ENCODE measurements at places on chromosomes 7 and 10.

DNA sequence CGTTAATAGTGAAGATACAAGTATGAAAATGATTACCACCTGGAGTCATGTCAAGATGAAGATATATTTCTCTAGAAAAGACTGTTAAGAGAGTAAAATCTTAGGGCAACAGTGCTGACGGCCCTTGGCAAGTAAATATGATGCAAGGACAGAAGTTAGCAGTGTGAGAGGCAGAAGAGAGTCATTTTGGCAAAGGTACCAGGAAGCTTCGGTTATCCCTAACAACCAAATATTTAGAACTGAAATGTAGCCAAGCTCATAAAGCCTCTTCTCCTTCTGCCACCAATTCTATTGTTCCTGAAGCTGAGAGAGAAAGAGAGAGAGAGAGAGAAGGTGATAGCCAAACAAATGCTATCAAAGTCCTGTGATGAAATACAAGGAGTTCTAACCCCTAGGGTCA, 109.6 kb downstream of the MACC1 start:
- no peak for DNase-seq

GRCh38 chr7:130723784-130724183, 10.2 kb downstream of the KLF14 start:
- DNase-seq: no peak

GRCh38 chr7:95545007-95545615, 51.2 kb downstream of the PDK4 start:
- DNase-seq: no peak

DNA sequence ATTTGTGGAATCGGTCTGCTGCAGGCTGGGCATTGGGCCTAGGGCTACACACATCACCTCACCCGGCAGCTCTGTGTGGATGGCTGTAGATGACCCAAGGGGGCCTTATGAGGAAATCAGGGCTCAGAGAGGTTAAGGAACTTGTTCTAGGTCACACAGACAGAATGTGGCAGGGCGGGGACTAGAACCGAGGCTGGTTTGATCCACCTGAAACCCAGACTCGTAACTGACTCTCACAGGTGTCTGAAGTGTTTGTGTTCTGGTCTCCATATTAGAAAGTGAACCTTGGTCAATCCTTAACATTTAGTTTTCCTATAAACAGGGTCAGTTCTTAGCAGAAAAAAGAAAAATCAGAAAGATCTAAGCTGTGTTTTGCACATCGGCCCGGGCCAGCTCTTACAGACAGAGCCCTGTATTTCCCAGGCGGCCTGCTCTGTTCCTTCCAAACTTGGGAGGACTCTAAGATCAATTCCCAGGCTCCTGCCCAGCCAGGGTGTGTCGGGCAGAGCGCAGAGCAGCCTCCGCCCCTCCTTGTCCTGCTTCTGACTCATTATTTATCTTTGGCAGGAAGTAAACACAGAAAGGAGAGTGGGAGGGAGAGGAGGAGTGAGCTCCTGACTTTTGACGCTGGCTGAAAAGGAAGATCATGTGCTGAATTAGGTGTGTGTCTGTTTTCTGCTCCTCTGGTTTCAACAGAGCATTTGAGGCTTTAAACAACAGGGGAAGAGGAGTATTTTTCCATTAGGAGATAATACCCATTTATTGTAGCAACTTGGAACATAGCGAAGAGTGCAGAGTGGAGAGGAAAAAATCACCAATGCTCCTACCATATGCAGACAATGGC, 74.1 kb downstream of the TACC2 start:
- DNase-seq: no peak
